Activated CD4-positive, alpha-beta T cell treated with anti-CD3 and anti-CD28 coated beads, Interleukin-2, Interleukin-4, amounts not matched to agents 100 ng/mL and 50 ng/mL, durations not matched to agents 16 hours and 8 hours (primary cell): ENCODE measurements at places on chromosomes 12 and 14.
A peak's percentile ranks its signal among the peaks of the same experiment; 100 is the strongest.

GRCh38 chr14:46048127-46048526 lies 603.5 kb downstream of the RPL10L start:
- no peak for DNase-seq

GRCh38 chr14:60856111-60856510 lies 121.5 kb downstream of the MNAT1 start:
- DNase-seq, result peak; percentile 47

- DNase-seq, result no peak
Observed at GRCh38 chr12:45732936-45733335, 3.4 kb downstream of the ARID2 start.

GRCh38 chr14:59199614-59200013 lies 11.1 kb downstream of the DAAM1 start:
- no peak for DNase-seq

DNA sequence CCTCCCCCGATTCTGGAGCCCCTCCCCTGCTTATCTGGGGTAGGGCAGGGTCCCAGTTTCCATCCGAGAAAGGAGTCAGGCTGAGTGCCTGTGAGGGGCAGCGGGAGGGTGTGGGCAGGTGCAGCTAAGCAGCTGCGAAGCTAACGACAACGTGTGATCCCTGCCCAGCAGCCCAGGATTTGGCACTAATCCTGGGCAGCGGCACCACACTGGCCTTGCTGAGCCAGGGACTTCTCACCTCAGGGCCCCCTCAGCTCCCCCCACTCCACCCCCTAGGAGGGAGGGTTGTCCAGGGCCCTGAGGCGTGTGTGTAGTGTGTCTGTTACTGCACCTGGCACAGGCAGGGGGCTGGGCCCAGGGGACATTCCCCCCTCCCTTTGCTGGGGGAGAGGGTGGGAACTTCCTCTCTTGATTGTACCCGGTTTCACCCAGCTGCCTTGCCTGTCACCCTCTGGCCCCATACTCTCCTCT lies 1.8 kb downstream of the SMIM41 start:
- no peak for DNase-seq

DNA sequence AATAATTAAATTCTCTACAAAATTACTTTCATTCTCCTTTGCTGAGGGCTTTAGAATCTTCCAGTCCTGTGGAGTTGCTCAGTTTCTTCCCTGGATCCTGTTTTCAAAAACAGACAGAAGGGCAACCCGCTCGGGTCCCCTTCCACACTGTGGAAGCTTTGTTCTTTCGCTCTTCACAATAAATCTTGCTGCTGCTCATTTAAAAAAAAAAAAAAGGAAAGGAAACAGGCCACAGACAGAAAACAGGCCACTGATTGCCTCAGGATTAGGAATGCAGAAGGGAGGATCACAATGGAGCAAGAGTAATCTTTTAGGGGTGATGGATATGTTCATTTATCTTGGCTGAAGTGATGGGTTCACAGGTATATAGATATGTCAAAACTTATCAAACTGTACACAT lies 29.5 kb upstream of the HIGD1C start:
- no peak for DNase-seq

GRCh38 chr14:105385698-105386365 lies 12.5 kb upstream of the TEX22 start:
- DNase-seq, result no peak

DNA sequence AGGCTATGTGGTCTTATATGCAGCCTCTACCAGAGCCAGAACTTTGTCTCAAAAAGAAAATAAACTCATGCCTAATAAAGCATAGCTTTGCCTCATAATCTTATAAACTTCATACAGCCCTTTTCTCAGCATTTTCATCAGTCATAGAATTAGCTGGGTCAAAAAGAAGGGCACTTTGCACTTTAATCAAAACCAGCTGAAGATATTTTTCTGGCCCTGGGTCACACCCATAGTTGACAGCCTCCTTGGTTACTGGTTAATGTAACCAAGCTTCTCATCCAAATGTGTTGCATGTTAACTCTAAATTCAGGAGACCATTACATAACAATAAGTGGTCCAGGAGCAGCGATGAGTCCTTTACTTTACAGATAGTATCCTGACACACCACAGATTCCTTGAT lies 558.2 kb downstream of the FLRT2 start:
- DNase-seq, result no peak

DNA sequence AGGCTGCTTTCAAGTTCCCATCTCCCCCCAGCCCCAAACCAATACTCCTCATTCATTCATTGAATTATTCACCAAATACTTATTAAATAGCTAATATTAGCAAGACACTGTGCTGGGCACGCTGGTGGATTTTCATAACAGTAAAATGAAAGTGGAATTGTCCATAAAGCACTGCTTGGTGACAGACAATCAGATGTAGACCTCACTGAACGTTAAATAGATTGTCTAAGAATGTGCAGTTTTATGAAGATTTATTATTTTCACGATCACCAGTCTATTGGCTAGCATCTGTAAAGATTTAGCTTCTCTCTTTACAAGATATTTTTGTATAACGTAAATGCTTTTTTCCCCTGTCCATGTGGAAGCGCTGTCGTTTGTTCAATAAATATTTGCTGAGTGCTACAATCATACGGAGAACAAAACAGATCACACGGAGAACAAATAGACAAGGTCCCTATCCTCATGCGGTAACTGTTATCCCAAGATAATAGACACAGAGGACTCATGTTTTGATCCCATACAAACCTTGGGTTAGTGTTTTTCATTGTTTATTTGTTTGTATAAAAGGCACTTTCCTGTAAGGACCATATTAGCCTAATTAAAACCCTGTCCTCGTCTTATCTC lies 397.6 kb downstream of the BCAT1 start:
- no peak for DNase-seq

- DNase-seq, result no peak
Observed at GRCh38 chr12:1130164-1130563, 139.1 kb downstream of the ERC1 start.

DNA sequence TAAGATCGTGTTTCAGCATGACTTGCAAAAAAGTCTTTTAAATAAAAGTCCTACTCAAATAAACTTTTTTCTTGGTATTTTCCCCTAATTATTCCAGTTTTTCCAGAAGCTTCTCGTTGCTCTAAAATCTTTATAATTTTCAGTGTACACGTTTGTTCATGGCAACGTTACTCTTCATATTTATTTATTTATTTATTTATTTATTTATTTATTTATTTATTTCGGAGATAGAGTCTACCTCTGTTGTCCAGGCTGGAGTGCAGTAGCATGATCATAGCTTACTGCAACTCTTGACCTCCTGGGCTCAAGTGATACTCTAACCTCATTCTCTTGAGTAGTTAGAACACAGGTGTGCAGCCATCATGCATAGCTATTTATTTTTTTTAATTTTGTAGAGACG lies 438.3 kb upstream of the MDGA2 start:
- DNase-seq, result no peak

- DNase-seq, result no peak
Observed at GRCh38 chr12:26906024-26906423, 31.8 kb downstream of the INTS13 start.

DNA sequence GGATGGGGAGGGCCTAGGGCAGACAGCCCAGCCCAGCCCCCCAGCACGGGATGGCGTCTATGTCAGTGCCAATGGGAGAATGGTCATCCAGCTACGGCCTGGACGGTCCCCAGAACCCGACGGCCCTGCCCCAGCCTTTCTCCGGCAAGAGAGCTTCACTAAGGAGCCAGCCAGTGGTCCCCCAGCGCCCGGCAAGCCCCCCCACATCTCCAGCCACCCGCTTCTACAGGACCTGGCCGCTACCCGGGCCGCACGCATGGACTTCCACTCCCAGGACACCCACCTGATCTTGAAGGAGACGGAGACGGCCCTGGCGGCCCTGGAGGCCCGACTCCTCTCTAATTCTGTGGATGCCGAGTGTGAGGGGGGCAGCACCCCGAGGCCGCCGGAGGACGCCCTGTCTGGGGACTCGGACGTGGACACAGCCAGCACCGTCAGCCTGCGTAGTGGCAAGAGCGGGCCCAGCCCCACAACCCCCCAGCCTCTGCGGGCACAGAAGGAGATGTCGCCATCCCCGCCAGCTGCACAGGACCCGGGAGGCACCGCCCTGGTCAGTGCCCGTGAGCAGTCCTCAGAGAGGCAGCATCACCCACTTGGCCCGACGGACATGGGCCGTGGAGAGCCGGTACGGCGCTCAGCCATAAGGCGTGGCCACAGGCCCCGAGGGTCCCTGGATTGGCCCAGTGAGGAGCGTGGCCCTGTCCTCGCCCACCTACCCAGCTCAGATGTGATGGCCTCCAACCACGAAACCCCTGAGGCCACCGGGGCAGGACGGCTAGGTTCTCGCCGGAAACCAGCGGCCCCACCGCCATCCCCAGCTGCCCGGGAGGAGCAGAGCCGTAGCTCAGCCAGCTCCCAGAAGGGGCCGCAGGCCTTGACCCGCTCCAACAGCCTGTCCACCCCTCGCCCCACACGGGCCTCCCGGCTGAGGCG lies 21.9 kb downstream of the CEP170B start:
- no peak for DNase-seq

- no peak for DNase-seq
Observed at GRCh38 chr12:70443062-70443673, 77.1 kb downstream of the KCNMB4 start.

- no peak for DNase-seq
Observed at GRCh38 chr12:100899301-100899700, 104.7 kb downstream of the ANO4 start.

DNA sequence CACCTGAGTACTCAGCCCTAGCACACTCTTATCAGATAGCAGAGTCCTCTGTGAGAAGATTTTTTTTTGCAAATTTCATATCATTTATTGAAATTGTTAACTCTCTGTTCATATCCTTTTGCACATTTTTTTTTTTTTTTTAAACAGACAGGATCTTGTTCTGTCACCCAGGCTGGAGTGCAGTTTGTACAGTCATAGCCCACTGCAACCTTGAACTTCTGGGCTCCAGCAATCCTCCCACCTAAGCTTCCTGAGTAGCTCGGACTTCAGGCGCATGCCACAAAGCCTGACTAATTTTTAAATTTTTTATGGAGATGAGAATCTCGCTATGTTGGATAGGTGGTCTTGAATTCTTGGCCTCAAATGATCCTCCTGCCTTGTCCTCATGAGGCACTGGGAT lies 4.3 kb downstream of the PARP2 start:
- no peak for DNase-seq

DNA sequence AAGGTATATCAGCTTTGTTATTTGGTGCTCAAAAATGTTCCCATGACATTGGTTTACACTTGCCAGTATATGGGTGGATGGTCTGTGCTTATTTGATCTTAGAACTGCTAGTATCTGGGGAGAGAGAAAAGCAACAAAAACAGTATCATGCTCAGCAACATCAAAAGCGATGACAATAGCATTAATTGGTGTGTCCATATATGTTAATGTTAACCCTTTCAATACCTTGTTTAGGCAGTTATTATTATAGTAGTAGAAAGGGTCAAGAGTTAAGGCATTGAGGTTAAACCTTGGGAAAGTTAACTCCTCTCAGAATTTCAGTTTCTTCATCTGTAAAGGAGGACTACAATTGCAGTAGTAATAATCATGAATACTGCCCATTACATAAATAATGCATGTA lies 37.4 kb upstream of the SLC38A2 start:
- DNase-seq, result no peak

GRCh38 chr12:96919510-96920210 lies 12.6 kb downstream of the NEDD1 start:
- DNase-seq, result no peak

DNA sequence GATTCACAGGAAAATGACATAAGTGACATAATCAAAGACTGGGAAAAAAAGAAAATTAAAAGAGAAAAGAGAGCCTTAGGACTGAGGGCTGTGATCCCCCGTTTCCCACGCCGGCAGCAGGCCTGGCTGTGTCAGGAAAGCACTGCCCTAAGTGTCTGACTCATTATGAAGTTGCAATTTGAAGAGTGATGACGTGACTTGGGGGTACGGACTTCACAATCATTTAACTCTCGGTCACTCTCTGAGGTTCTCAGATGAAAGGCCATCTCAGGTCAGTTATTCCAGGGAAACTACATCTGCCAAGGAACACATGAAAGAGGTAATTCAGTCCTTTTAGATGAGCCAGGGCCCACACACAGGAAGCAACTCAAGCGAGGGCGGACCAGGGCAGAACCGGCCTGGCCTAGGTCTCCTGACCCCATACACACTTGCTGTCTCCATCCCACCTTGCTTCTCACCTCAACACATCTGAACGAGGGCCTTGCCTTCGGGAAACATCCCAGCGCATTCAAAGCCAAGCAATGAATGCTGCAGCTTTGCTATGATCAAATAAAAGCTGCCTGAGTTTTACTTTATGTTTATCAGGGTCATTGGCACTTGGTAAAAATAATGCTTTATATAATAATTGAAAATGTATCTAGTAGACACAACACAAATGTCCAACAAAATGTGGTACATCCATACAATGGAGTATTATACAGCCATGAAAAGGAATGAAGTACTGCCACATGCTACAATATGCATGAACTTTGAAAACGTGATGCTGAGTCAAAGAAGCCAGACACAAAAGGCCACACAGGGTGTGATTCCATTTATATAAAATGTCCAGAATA lies 2.7 kb downstream of the SSH1 start:
- DNase-seq, result peak; percentile 51

DNA sequence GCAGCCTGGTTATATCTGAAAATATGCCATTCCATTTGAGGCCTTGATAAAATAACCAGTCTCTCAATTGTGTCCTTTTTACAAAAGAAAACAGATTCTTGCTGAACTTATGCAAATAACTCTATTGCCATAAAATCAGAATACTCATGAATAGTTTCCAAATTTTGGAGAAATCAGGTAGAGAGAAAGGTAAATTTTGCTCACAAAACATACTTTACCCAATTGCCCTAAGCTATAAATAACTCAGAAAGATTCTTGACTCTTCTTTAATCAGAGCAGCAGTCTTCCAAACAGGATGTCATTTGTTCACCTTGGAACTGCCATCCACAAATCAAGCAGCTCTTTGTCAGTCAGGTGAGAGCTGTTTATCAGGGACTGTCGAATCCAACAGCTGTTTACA lies 12.6 kb downstream of the ZNF26 start:
- no peak for DNase-seq

DNA sequence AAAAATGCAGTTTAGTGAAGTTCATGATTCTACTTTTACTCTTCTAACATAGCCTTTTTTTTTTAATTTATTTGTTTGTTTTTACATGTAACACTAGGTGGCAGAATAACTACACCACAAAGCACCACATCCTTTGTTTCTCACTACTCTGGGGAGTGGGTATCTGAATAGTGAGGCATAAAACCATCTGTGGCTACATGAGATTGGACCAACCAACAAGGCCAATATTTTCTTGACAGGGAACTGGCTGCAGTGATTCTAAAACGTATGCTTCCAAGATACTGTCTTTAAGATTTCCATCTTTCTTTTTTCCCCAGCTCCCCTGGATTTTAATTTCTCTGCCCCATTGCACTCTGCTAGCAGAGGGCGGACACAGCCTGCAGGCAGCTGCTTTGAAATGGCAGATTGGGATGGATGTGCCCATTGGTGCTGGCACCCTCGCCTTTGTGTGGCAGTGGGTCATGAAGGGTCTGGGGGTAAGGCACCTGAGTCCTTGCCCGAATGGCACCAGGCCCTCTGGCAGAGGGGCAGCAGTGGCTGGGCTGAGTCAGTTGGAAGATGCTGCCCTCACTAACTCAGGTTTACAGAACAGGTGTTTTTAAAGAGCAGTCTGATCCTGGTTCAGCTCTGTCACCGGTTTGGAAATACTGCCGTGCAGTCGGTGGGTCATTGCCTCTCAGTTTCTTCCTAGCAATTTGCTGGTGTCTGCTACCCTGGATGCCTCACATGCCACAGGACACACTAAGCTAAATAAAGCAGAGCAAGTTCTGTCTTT lies 429.1 kb downstream of the RAD51B start:
- DNase-seq, result peak; percentile 42

- no peak for DNase-seq
Observed at GRCh38 chr12:108802101-108802961, 55.1 kb downstream of the SSH1 start.
